ENCODE measurements at places on chromosomes 5 and 9. TPM values are rescaled to one million over a fixed set of nuclear protein-coding genes. Genes with fewer than 3 reads are reported as not detected.

DNA sequence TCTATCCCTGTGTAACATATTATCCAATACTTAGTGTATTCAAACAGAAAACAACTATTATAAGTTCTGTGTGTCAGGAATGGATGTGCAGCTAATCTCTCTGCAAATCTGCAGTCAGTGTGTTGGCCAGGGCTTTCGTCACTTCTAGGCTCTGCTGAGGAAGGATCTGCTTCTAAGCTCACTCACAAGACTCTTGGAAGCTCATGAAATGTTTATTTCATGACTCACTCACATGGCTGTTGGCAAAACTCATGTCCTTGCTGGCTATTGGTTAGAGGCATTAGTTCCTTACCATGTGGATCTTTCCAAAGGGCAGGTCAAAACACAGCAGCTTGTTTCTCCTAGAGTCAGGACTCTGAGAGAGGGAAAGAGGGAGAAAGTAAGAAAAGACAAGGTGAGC lies 367.4 kb upstream of the SMARCA2 start:
- H3K27ac ChIP-seq, result no peak overlapping the region
- no peak overlapping the region for H3K4me3 ChIP-seq
- peak; percentile 11 for DNase-seq
- no peaks in the 10 kb centered on the region for H3K36me3 ChIP-seq
- no peaks in the 10 kb centered on the region for H3K4me1 ChIP-seq

GRCh38 chr5:154486427-154486866 lies 8.4 kb upstream of the HAND1 start:
- DNase-seq, result no peak
- H3K27me3 ChIP-seq, result peaks cover 92% of the 10 kb centered on the region

DNA sequence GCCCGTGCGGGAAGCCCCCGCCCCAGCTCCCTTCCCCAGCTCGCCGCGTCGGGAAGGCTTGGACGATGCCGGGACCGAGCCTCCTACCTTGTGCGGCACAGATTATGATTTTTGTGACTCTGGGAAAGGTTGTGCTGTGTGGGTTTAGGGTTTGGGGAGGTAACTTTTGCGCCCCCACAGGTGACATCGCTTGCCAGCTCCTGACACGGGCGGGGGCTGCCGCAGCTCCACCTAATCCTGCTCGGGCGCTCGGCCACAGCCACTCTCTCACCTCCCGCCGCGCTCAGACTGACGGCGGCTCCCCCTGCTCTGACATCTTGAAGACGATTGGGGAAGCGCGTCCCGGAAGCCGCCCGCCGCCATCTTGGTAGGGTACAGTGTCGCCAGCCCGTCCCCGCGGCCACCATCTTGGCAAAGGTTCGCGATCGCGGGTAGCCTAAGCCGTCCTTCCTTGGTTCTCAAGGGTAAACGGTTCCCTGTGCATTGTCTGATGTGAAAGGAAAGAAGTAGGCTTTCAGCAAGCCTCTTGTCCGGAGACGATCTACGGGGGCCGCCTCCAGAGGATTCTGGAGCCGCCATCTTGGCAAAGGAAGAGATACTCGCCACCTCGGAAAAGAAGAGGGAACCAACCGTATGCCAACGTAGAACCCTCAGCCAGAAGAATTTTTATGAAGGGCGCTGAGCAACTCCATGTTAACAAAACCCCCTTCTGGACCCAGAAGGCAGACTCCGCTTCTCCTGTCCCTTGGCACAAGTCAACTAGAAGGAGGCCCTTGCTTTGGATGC lies 1.8 kb upstream of the NR3C1 start:
- peak overlapping the region; percentile 68 for H3K4me3 ChIP-seq
- H3K27ac ChIP-seq, result peak overlapping the region; percentile 99
- DNase-seq, result peak; percentile 92

GRCh38 chr9:110188991-110189390 lies 19.0 kb downstream of the C9orf152 start:
- DNase-seq, result peak; percentile 86
- H3K27ac ChIP-seq, result peak overlapping the region; percentile 76
- H3K27me3 ChIP-seq, result no peaks in the 10 kb centered on the region
- no peaks in the 10 kb centered on the region for H3K4me1 ChIP-seq
- H3K4me3 ChIP-seq, result no peak overlapping the region
- no peaks in the 10 kb centered on the region for H3K36me3 ChIP-seq

The NKD2 gene
- total RNA-seq, result 88.0 TPM

Measured in lung (tissue), 17 donors.